NCI-H1436 treated with DMSO at 0.1 percent for 48 hours (cell line): ENCODE measurements at places on chromosomes 6 and 20.
A peak's percentile ranks its signal among the peaks of the same experiment; 100 is the strongest.

DNA sequence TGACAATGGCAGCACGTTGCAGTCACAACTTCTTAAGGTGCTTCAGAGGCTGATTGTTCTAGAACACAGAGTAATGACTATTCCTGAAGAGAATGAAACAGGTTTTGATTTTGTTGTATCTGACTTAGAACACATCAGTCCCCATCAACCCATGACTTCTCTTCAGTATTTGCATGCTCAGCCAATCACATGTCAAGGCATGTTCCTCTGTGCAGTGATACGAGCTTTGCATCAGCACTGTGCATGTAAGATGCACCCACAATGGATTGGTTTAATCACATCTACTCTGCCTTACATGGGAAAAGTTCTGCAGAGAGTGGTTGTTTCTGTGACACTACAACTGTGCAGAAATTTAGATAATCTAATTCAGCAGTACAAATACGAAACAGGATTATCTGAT is 54.3 kb downstream of the PGM3 start:
- no peak for DNase-seq

DNA sequence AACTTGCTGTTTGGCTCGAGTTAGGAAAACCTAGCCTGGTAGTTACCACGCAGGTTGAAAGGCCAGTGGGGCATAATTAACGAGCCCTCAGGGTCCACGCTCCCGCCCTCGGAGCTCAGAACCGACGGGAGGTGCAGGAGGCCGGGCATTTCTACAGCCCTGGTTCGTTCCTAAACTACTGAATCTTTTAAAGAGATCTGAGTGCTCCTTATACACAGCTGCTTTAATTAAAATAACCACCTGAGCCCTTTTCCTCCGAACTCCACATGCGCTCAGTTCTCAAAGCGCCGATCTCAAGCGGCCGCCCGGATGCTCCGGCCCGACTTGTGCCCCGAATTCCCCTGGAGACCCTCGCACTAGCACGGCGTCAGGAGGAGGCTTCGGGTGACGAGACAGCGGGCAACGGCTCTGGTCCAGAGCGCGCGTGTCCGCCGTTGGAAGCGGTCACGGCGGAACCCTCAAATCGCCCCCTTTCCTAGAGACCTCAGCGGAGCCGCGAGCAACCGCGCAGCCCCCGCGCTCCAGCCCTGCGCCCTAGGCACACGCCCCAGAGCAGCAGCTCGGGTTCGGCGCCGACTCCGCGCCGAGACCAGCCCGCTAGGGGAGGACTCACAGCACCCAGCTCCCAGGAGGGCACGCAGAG is 397 bp downstream of the WDR27 start:
- no peak for DNase-seq

DNA sequence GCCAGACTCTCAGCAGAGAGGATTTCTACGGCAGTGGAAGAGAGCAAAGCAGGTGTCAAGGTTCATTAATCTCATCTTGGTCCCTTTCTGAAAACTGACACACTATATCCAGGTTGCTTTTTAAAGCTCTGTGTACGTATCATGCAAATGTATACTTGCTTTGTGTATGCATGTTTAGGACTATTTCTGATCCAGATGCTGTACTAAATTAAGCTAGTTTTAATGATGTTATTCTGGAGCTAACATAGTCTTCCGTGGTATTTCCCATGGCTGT is 59.2 kb upstream of the SNX9 start:
- DNase-seq = no peak

DNA sequence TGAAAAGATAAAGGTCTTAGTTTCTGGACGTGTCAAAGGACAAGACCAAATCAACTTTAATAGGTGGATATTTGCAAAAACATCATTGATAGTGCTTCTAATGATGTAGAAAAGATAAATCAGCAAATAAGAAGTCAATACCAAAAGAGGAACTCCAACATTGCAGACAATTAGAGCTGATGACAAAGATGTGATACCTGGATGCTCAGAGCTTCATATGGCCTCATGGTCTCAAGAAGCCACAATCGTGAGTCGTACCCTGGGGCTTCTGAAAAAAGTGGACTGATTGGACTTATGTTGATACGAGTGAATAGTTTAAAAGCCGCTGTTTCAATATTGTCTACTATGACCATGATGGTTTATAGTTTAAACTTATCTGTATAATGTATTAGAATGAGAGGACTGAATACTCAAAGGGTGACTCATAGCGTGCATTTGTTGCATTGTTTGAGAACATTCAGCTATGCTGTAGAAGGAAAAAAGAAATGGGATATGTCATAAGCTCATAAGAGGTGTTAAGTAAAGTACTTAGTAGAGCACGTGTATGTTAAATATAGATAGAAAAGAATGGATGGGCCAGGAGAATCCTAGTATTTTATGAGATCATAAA is 54.6 kb upstream of the RIPOR2 start:
- DNase-seq = no peak

GRCh38 chr6:85594197-85594930 is 706 bp upstream of the SNX14 start:
- DNase-seq = no peak

GRCh38 chr6:51934098-51934497 is 153.3 kb downstream of the PKHD1 start:
- DNase-seq = no peak

DNA sequence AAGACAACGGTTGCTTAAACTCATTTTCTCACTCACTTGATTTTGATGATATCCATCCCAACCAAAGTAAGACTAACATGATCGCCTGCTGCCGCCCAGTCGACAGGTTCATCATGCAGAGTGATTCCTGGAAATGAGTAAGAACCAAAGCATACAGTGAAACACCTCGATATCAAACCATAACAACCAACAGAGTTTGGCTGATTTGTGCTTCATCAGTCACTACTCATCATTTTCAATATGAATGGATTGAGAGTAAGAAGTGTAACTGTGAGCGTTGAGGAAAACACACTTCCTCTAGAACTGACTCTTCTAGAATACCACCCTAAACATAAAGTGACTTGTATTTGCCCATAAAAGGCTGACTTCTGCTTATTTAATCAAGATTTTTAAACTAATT is 29.2 kb upstream of the ALDH8A1 start:
- DNase-seq = no peak

DNA sequence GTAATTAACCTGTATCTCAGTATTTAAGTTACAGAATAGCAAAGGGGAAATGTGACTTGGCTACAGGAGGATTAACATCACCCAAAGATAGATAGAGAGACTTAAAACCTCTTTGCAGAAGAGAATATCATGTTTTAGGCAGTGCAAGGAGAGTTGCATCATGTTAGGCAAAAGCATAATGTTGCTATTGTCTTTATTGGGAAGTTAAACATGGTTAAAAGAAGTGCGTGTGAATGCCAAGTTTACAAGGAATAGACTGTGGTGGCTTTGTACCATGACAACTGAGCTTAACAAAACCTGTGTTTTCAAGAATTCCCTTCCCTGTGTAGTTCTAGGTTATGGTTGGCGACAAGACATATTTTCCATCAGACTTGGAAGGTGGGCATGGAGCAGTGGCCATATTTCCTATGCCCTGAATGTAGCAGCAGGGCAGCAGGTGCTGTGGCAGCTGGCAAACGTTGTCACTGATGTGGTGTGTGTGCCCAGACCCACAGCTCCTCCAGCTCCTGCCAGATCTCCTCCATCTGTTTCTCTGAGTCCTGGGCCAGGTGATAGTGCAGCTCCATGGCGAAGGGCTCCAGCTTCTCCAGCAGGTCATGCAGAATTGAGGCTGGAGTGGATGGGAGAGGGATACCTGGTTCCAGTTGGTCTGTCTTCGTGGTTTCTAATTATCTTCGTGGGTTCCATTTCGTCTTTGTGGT is 163.3 kb downstream of the QRSL1 start:
- no peak for DNase-seq

DNA sequence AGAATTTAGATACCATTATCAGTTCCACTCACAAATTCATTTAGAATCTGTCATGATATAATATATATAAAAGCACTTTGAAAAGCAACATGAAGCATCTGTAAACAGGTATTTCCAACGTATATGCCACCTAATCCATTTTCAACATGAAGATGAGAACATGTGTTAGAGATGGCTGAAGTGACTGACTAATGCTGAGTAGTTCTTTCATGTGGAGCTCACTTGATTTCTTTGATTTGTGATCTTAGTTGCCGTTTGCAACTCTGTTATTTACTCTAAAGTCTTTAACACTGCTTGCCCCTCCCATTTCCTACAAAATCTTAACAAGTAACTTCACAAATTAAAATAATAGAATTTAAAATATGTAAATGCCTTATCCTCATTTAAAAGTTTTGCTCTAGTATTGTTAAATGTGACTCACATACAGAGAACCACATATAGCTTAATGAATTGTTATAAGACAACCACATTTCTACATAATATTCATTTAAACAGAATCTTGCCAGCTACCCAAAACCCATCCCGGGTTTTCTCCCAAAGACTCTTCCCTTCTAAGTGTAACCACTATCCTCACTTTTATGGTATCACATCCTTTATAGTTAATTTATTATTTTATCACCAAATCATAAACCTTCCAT is 78.3 kb downstream of the ME1 start:
- no peak for DNase-seq

DNA sequence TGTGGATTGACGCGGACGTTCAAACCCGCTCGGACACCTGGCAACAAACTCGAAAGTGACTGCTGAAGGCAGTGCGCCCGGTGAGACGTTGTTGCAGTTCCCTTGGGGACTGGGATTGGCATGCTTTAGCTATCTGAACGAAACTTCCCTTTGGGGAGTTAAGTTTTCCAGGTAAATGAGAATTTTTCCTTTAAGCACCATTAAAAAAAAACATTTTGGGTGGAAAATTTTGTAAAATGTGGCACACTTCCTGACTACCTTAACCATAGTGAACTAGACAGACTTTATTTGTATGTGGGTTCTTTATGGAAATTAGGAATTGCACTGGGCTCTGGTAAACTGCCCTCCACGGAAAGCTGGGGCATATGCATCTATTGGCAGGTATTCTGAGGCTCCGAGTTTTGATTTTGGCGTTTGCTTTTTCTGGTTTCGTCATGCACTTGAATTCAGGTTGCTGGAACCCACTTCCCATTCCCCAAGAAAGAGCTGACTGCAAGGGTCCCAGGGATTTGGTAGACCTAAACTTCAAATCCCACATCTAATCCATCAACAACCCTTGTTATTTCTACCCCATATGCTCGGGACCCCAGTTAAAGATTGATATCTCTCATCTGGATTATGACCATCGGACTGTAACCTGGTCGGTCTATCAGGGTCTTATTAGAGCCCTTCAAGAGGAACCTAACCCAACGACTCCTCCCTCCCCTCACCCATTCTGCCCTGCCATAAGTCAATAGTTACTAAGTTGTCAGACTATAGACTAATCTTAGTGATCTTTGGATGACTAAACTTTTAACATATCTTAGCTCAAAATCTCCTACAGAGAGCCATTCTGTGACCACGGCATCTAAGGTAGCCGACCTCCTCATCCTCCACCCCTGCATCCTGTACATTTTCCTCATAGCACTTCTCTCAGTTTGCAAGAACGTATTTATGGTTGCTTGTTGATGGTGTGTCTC is 800 bp upstream of the DYNLT1 start:
- no peak for DNase-seq

DNA sequence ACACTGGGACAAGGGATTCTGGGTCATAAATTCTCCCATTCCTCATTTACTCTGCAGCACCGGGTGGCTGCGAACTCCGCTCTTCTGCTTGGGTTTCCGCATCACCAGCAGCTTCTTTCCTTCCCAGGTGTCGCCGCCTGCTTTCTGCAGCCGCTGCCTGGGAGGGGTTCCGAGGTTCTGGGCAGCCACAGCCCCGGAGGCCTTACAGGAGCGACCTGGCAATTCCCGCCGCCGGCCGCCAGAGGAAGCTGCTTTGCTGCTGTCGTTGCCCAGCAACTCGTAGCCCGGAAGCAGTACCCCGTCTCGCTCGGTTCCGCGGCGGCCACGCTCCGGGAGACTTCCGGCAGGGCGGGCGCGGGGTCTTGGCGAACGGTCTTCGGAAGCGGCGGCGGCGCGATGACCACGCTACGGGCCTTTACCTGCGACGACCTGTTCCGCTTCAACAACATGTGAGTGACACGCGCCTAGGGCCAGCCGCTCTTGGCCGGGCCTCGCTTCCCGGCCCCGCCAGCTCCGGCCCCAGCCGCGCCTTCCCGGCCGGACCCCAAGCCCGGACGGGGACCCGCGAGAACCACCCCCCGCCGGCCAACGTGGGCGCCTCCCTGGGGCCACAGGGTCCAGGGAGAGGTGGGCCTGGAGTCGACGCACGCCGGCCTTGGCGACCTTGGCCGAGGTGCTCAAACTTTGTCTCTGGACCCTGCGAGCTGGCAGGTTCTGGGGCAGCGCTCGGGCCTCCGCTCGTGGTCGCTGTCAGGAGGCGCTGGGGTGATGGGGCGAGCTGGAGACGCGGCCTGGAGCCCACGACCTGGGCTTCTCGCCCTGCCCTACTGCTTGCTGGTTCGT is at the start of gene NAA20:
TSS of gene NAA20 (plus strand) at position 362 of the 843 bp plus-strand sequence. CDS start at position 397, 35 bp downstream.
- DNase-seq = peak; percentile 53

- DNase-seq = no peak
Measured at GRCh38 chr6:89387516-89388201, 24.4 kb downstream of the RRAGD start.
